ENCODE measurements at places on chromosomes 5 and 9. TPM values are rescaled to one million over a fixed set of nuclear protein-coding genes. Genes with fewer than 3 reads are reported as not detected.

The ERCC8 gene
- 11.9 TPM for total RNA-seq

DNA sequence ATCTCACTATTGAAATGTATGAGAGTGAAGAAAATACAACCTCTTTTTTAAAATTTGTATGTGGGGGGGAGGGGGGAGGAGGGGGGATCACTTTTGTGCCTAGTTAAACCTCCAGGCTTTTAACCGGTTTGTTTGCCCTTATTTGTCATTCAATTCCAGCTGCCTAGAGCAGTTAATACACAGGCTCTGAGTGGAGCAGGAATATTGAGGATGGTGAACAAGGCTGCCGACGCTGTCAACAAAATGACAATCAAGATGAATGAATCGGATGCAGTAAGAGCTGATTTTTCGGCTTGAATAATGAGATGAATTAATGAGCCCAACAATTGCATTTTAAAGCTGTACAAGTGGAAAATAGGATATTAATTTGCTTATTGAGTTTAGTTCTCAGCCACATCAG, 28.7 kb upstream of the SNX24 start:
- H3K27me3 ChIP-seq, result no peaks in the 10 kb centered on the region
- peaks cover 7% of the 10 kb centered on the region for H3K36me3 ChIP-seq
- DNase-seq, result no peak
- H3K4me3 ChIP-seq, result no peak overlapping the region
- no peaks in the 10 kb centered on the region for H3K4me1 ChIP-seq
- H3K27ac ChIP-seq, result no peak overlapping the region

GRCh38 chr5:113213551-113214425, 221.0 kb downstream of the TSSK1B start:
- no peaks in the 10 kb centered on the region for H3K27me3 ChIP-seq
- H3K4me1 ChIP-seq, result no peaks in the 10 kb centered on the region
- no peaks in the 10 kb centered on the region for H3K36me3 ChIP-seq
- no peak overlapping the region for H3K27ac ChIP-seq
- DNase-seq, result no peak

GRCh38 chr9:135409286-135410200, 70.0 kb upstream of the PPP1R26 start:
- H3K36me3 ChIP-seq, result no peaks in the 10 kb centered on the region
- H3K4me3 ChIP-seq, result no peak overlapping the region
- H3K4me1 ChIP-seq, result no peaks in the 10 kb centered on the region
- no peak overlapping the region for H3K27ac ChIP-seq

- no peak overlapping the region for H3K4me3 ChIP-seq
- H3K4me1 ChIP-seq, result no peaks in the 10 kb centered on the region
- H3K36me3 ChIP-seq, result no peaks in the 10 kb centered on the region
- no peaks in the 10 kb centered on the region for H3K27me3 ChIP-seq
- no peak for DNase-seq
- H3K27ac ChIP-seq, result no peak overlapping the region
Observed at GRCh38 chr5:40308867-40309266, 370.8 kb upstream of the PTGER4 start.

GRCh38 chr9:110399983-110400382, 62.3 kb upstream of the TXNDC8 start:
- H3K27me3 ChIP-seq, result no peaks in the 10 kb centered on the region
- no peaks in the 10 kb centered on the region for H3K36me3 ChIP-seq
- DNase-seq, result no peak
- no peak overlapping the region for H3K4me3 ChIP-seq

DNA sequence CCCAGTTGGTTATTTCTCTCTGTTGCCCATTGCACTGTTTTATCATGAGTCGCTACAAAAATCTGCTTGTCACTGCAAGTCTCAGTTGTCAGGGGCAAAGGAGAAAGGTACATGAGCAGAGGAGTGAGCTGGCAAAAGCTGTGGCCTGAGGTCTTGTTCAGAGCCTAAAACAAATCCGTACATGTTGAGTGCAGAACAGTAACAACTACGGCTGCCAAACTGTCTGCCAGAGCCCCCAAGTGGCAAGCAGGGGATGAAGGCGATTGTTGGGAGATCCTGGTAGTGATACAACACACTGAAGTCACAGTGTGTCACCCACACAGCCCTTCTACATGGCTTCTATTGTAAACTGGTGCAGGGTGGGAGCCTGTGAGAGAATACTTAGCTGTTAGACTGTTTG, 50.9 kb downstream of the BRINP1 start:
- no peak for DNase-seq
- no peaks in the 10 kb centered on the region for H3K27me3 ChIP-seq
- H3K36me3 ChIP-seq, result no peaks in the 10 kb centered on the region
- no peaks in the 10 kb centered on the region for H3K4me1 ChIP-seq
- H3K27ac ChIP-seq, result no peak overlapping the region
- H3K4me3 ChIP-seq, result no peak overlapping the region
